Activated B cell treated with CpG ODN at 0.5 μM for 24 hours (primary cell): ENCODE measurements at places on chromosomes 3 and 15. TPM values are rescaled to one million over a fixed set of nuclear protein-coding genes. Genes with fewer than 3 reads are reported as not detected.
A peak's percentile ranks its signal among the peaks of the same experiment; 100 is the strongest.

DNA sequence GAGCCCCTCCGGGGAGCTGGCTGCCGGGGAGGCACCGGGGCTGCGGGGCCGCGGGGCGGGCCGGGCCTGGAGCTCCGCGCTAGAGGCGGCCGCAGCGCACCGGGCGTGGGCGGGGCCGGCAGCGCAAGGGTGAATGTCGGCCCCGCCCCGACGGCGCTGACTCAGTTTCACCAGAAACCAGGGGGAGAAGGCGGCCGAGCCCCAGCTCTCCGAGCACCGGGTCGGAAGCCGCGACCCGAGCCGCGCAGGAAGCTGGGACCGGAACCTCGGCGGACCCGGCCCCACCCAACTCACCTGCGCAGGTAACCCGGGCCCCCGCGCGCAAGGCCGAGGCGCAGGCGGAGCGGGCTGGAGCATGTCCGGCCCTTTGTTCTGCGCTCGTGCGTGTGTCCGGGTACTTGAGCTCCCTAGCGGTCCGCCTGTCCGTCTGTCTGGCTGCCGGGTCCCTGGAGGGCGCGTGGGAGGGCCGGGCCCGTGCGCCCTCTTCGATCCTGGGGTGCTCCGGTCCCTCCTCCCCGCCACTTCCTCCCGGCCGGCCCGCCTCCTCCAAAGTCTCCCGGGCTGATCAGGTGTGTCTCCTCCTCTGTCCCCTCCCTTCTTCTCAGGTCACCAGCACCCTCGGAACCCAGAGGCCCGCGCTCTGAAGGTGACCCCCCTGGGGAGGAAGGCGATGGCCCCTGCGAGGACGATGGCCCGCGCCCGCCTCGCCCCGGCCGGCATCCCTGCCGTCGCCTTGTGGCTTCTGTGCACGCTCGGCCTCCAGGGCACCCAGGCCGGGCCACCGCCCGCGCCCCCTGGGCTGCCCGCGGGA is at the start of gene SPINT1:
Gene SPINT1, plus strand, starts transcription at position 164 of the 811 bp plus-strand sequence. Its CDS starts 507 bp downstream, at position 671.
- peak within 1 kb of the TSS; percentile 82 for H3K4me3 ChIP-seq
- H3K4me1 ChIP-seq, result peaks cover 39% of the 10 kb centered on the region
- peak within 1 kb of the TSS; percentile 55 for H3K27ac ChIP-seq

DNA sequence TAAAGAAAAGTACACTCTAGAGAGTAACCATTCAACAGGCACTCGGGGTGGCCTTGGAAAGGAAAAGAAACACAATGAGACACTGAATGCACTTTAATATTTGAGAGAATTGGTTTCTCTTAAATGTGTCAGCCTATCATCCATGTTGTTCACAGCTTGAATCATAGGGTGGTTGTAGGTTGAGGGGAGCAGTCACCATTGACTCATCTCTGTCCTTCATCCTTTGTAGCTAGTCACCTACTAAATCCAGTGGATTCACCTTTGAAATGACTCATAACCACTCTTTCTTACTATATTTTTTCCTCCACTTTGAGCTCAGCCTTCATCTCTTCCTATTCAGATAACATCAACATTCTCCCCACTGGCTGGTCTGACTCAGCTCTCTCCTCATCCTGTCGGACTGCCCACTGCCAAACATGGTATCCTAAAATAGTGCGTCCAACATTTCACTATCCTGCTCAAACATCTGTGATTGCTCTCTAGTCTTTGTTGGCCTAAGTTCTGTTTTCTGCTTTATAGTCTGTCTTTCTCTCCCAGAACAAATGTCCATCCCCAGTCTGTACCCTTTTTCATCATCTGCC is 182.7 kb upstream of the GADL1 start:
- DNase-seq, result no peak
- H3K4me3 ChIP-seq, result no peak overlapping the region
- H3K27ac ChIP-seq, result no peak overlapping the region
- H3K4me1 ChIP-seq, result no peaks in the 10 kb centered on the region
- no peaks in the 10 kb centered on the region for H3K36me3 ChIP-seq
- H3K27me3 ChIP-seq, result peaks cover 1% of the 10 kb centered on the region

GRCh38 chr3:31567036-31567435 is 34.3 kb downstream of the STT3B start:
- no peak for DNase-seq
- no peak overlapping the region for H3K27ac ChIP-seq
- H3K36me3 ChIP-seq, result peaks cover 2% of the 10 kb centered on the region
- peaks cover 83% of the 10 kb centered on the region for H3K4me1 ChIP-seq
- H3K27me3 ChIP-seq, result no peaks in the 10 kb centered on the region

GRCh38 chr15:77144026-77144425 is 73.1 kb upstream of the TSPAN3 start:
- no peak overlapping the region for H3K4me3 ChIP-seq
- no peak overlapping the region for H3K27ac ChIP-seq
- H3K27me3 ChIP-seq, result no peaks in the 10 kb centered on the region
- DNase-seq, result no peak

DNA sequence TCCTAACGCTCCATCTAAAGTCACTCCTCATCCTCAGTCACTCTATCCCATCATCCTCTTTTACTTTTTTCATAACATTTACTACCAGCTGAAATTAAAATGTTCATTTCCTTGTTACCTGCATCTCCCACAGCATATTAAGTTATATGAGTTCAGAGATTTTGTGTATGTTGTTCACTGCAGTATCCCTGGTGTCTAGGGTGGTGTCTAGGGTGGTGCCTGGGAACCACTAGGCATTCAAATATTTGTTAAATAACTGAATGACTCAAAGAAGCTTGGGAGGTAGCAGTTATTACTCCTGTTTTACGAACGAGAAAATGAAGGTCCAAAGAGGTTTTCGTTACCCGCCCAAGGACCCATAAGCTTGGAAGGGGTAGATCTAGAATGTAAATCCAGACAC is 1.9 kb upstream of the C3orf49 start:
- no peaks in the 10 kb centered on the region for H3K36me3 ChIP-seq
- no peaks in the 10 kb centered on the region for H3K4me1 ChIP-seq

DNA sequence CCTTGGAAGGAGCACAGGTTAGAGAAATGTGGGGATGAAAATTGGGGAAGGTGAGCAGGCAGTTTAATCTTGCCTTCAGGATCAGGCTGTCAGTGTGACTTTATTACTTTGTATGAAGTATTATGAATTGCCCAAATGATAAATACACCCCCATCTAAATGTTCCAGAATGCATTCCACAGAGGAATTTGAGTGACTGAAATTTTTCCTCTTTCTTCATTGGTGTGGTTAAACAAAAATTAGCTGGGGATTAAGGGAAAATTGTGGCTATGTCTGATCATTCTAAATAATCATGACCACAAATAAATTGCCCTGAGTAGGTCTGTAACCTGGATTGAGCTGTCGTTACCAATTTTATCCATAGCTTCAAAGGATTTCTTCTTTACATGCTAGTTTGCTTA is 33.5 kb downstream of the FAM98B start:
- peaks cover 54% of the 10 kb centered on the region for H3K36me3 ChIP-seq
- H3K27me3 ChIP-seq, result no peaks in the 10 kb centered on the region
- H3K27ac ChIP-seq, result no peak overlapping the region
- H3K4me1 ChIP-seq, result peaks cover 2% of the 10 kb centered on the region
- no peak for DNase-seq

DNA sequence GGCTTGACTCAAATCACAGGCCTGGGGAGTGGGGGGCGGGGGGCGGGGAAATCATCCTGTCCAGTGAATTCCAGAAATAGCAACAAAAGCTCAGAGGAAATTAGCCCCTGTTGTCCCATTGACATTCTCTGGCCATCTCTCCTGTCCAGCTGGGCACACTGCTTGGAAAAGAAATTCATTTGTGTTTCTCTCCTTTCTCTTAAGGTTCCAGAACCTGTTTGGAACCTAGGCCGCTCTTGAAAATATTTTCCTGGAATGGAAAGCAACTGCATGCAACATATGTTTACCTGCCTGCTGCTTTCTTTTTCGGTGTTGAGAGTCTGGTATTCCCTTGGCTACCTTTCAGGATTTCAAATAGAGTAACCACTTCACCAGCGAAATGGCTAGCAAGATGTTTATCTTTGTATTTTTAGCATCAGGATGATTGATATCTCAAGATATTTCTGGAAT is 169.0 kb downstream of the GHSR start:
- no peak overlapping the region for H3K4me3 ChIP-seq
- H3K27ac ChIP-seq, result no peak overlapping the region
- H3K36me3 ChIP-seq, result no peaks in the 10 kb centered on the region
- H3K4me1 ChIP-seq, result no peaks in the 10 kb centered on the region
- no peak for DNase-seq
- H3K27me3 ChIP-seq, result no peaks in the 10 kb centered on the region

DNA sequence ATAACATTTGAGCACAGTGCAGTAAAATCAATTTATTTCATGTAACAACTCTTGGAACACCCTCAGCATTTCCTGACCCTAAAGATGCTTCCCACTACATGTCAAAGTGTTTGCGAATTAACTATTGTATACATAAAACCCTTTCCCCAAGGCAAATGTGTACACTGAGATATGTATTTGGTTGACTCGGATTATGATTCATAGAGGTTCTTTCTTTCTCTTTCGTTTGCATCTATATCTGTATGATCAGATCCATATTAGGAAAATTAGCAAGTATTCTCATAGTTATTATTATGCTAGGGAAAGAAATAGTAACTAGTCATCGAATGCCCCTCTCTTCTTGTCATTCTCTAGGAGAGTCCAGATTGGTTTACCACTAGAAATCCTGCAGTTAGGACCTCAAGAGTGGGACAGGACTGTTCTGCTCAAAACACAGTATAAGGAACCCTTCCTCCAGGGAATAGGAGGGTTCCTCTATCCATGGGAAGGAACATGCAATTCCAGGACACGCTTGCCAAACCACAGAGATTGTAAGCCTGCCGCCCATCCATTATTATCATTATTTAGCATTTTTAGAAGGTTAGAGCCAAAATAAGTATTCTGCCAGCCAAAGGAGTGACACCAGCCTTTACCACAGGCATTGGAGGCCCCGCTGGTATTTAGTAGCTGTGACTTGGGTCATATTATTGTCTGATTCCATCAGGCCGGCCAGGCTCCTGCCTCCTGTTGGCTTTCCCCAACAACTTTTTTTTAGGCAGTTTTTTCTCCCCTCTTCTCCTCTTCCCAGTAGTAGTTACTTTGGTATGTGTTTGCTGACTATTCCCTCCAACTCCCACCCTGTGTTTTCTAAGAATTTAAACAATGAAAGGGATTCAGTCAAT is 100.7 kb downstream of the GALK2 start:
- no peaks in the 10 kb centered on the region for H3K4me1 ChIP-seq
- no peak overlapping the region for H3K27ac ChIP-seq
- H3K27me3 ChIP-seq, result no peaks in the 10 kb centered on the region
- H3K36me3 ChIP-seq, result peaks cover 19% of the 10 kb centered on the region
- DNase-seq, result no peak

- no peaks in the 10 kb centered on the region for H3K27me3 ChIP-seq
- H3K27ac ChIP-seq, result peak overlapping the region; percentile 69
- no peaks in the 10 kb centered on the region for H3K36me3 ChIP-seq
- H3K4me3 ChIP-seq, result peak overlapping the region; percentile 37
Measured at GRCh38 chr3:143668924-143669790, 179.1 kb downstream of the SLC9A9 start.

GRCh38 chr3:191047930-191048329 is 151.1 kb upstream of the OSTN start:
- peaks cover 2% of the 10 kb centered on the region for H3K27me3 ChIP-seq
- H3K4me3 ChIP-seq, result no peak overlapping the region
- no peaks in the 10 kb centered on the region for H3K36me3 ChIP-seq

DNA sequence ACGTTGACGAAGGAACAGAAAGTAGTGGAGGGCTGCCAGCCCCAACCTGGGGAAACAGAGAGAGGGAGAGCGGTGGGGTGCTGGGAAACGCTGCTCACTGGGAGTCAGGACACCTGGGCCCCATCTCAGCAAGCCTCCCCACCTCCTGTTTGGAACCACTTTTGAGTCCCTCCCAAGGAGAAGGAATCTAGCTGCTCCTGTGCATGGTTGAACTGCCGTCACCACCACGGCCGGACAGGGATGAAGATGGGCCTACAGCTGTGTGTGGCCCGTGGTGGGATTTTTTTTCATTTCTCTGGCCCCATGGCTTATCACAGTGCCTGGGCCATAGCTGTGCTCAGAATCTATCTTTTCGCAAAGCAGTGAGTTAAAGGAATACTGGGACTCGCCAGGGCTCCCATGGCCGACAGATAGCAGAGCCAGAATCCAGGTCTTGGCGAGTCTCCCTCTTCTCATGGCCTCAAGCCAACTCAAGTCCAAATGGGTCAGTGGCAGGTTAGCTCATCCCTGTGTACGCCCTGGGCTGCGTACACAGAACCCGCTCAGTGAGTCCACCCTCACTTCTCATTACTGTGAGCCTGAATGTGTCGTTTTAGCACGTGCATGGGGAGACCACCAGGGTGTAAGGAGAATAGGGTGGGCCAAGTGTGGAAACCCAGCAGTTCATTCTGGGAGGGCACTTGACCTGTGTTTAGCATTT is 271.2 kb downstream of the FAM43A start:
- H3K27ac ChIP-seq, result no peak overlapping the region
- DNase-seq, result no peak
- H3K36me3 ChIP-seq, result no peaks in the 10 kb centered on the region
- H3K4me1 ChIP-seq, result no peaks in the 10 kb centered on the region

FBXO40 gene
- not detected in 2 replicates for total RNA-seq

CDCP1 gene
- total RNA-seq, result not detected in 2 replicates

CHMP2B gene
- 21.7 and 26.8 TPM in 2 replicates for total RNA-seq

FRMD4B gene
- not detected in 2 replicates for total RNA-seq

PIF1 gene
- total RNA-seq, result 3.3 and 5.5 TPM in 2 replicates

GRAMD2A gene
- total RNA-seq, result not detected in 2 replicates
